Astrocyte of the hippocampus (primary cell): ENCODE measurements at places on chromosomes 16 and 17.

GRCh38 chr17:81708739-81709185 lies 3.3 kb upstream of the SLC25A10 start:
- no peak for DNase-seq

DNA sequence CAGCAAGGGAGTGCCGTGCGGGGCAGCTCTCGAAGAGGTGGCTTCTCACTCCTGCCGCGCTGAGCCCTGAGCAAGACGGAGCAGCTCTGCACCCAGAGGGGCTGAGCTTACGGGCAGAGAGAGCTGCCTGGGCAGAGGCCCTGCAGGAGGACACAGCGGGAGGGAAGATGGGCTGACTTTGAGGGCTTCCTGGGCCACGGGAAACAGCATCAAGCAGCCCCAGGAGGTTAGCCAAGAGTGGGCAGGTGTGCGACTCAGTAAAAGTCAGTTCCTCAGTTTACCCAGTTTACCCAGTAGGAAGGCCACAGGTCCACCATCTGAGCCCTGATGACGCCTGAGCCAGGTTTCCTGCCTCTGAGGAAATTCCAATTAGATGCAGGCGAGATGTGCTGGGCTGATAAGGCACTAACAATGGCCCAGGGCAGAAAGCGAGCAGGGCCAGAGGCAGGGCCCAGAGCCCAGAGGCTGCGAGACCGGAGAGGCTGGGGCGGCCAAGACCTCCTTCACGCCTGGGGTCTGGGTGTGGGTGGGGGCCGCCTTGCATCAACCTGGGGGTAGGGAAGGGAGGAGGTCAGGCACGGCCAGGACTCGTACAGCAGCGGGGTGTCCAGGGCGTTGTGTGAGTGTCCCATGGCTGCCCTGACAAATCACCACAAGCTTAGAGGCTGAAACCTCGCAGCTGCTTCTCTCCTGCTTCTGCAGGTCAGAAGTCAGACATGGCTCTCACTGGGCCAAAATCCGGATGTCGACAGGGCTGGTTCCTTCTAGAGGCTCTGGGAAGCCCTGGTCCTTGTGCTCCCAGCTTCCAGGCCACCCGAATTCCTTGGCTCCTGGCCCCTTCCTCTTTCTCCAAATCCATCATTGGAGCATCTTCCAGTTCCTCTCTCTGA lies 32.0 kb upstream of the CIBAR2 start:
- no peak for DNase-seq

GRCh38 chr16:71954699-71955195 lies 45.5 kb downstream of the PKD1L3 start:
- DNase-seq, result no peak

- DNase-seq, result no peak
Measured at GRCh38 chr16:50395763-50396710, 27.2 kb upstream of the BRD7 start.

GRCh38 chr16:59611556-59611955 lies 877.4 kb upstream of the GOT2 start:
- no peak for DNase-seq

DNA sequence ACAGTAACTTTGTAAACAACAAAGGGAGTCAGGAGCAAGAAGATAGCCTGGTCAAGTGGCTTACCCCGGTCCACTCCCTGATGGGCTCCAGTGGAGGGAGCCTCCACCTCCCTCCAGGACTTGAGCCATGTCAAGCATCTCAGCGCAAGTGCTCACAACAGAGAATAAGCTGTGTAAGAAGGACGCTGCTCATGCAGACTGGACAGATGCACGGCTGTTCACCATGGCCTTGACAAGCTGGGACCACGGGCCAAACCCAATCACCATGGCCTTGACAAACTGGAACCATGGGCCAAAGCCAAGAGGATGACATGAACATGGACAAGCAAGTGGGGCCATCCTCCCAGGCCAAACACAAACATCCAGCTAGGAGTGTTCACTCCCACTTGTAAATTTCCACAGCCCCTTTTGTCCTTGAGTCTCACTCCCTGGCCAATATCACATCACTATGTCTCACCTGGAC lies 3.4 kb upstream of the PITPNM3 start:
- DNase-seq, result no peak

DNA sequence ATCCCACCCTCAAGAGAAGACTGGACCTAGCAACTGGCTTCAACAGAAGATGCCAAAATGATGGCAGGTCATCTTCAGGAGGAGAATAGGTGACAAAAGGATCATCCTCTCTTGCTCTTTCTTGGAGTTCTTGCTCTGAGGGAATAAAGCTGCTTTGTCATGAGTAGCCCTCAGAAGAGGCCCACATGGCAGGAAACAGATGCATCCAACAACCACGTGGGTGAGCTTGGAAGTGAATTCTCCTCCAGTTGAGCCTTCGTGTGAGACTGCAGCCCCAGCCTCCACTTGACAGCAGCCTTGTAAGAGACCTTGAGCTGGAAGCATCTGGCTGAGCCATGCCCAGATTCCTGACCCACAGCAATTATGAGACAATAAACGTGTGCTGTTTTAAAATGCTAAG lies 87.5 kb downstream of the DYNLRB2 start:
- no peak for DNase-seq

GRCh38 chr16:84751241-84751640 lies 51.4 kb downstream of the USP10 start:
- no peak for DNase-seq

GRCh38 chr17:35752471-35752870 lies 568 bp downstream of the GAS2L2 start:
- no peak for DNase-seq
